Activated T-cell treated with anti-CD3 and anti-CD28 coated beads for 1 hour (primary cell): ENCODE measurements at places on chromosomes 2 and 18.

DNA sequence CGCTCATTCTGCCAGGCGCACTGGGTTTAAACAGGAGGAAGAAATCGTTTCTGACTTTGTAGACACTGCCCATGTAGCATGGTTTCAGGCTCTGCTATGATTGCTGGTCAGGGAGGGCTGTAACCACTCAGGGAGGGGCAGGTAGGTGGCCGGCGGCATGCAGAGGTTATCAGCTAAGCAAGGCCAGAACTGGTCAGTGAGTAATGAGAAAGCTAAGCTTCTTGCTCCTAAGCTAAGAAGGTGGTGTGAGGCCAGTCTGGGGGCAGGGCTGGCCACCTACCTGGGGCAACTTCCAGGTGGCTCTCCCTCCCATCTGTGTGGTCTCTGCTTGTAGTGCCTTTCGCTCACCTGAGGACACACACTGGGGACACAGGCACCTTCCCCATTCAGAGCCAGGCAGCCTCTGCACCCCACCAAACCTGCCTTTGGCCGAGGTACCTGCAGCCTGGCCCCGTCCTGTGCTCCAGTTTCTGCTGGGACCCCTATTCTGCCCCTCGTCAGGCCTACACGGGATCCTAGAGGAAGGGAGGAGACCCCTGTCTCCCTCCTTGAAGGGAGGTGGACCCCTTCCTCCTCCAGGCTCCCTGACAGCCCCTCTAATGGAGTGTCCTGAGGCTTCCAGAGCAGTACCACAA lies 195.9 kb downstream of the SEPTIN10 start:
- DNase-seq: no peak

- DNase-seq: peak; percentile 25
Observed at GRCh38 chr2:240983361-240983995, 14.9 kb upstream of the SNED1 start.

DNA sequence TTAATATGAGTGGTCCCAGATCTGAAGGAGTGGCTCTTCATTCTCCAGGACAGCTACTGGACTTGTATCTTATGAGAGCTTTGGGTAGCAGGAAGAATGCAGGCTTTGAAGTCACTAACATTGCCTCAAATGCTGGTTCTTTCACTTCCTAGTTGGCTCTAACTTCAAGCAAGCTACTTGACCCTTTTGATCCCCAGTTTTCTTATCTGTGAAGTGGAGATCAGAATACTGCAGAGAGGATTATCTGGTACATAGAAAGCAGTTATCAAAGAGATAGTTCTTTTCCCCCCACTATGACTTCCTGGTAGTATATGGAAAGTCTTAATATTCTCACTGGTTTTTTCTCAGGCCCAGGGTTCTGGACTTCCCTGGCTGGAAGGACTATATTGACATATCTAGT lies 3.4 kb upstream of the PLCL1 start:
- no peak for DNase-seq

GRCh38 chr2:233079473-233079877 lies 19.3 kb downstream of the INPP5D start:
- DNase-seq: no peak

GRCh38 chr18:63113899-63114565 lies 205.5 kb downstream of the BCL2 start:
- no peak for DNase-seq

GRCh38 chr2:72579591-72580180 lies 246.1 kb downstream of the EXOC6B start:
- no peak for DNase-seq

- no peak for DNase-seq
Observed at GRCh38 chr2:40255103-40255502, 196.8 kb downstream of the SLC8A1 start.

DNA sequence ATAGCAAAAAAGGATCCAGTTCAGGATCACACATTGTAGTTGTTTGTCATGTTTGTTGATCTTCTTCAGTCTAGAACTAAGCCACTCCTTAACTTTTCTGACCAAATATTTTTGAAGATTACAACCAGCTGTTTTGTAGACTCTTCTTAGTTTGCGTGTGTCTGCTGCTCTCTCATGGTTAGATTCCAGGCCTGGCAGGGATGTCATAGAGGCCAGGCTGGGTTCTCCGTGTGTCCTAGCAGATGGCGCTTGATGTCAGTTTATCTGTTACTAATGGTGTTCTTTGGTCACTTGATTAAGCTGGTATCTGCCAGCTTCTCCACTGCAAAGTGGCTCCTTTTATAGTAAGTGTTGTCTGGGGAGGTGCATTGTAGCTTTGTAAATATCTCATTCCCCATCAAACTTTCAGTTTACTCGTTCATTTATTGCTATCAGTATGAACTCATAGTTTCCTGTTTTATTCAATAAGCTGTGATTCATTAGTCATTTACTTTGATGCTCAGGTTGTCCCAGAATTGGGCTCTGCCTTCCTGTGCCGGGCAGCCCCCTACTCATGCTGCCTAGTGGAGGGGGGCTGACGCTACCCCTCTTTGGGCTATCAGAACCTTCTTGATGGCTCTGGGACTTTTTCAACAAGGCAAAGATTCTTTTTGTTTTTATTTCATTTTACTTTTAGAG lies 42.1 kb downstream of the GRHL1 start:
- no peak for DNase-seq

- no peak for DNase-seq
Observed at GRCh38 chr2:128032092-128032491, 4.2 kb upstream of the SAP130 start.

DNA sequence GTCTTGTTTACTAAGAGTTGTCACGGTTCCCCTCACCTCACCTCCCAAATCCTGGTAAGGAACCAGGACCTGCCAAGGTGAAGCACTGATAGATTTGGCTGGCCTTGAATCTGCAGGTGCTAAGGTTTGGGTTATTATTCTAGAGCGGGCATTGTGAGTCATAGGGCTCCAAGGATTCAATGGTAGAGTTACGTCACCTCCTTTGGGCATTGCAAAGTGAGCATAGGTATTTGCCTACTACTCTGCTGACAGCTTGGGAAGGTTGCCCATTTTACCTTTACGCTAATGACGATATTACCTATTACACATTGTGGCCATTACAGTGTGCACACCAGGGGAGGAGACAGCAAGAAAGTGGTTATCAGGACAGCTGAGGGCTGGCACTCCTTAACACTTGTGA lies 59.3 kb downstream of the SETBP1 start:
- no peak for DNase-seq

DNA sequence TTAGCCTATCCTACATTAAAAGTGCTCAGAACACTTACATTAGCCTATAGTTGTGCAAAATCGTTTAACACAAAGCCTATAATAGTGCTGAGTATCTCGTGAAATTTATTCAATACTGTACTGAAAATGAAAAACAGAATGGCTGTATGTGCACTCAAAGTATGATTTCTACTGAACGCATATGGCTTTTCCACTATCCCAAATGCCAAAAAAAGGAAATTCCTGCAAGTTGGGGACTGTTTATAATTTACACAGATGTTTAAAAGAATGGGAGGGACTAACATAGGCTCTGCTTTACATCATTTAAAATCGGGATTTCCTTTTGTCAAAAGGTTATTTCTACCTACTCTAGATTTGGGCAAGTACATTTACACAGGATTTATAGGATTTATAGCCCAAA lies 101.4 kb upstream of the PELI1 start:
- DNase-seq: no peak

- peak; percentile 52 for DNase-seq
Observed at GRCh38 chr2:135875491-135876065, 665 bp downstream of the MCM6 start.

GRCh38 chr2:44286884-44287638 lies 11.8 kb downstream of the SLC3A1 start:
- DNase-seq: no peak

- no peak for DNase-seq
Observed at GRCh38 chr2:196201229-196202009, 30.0 kb upstream of the STK17B start.

DNA sequence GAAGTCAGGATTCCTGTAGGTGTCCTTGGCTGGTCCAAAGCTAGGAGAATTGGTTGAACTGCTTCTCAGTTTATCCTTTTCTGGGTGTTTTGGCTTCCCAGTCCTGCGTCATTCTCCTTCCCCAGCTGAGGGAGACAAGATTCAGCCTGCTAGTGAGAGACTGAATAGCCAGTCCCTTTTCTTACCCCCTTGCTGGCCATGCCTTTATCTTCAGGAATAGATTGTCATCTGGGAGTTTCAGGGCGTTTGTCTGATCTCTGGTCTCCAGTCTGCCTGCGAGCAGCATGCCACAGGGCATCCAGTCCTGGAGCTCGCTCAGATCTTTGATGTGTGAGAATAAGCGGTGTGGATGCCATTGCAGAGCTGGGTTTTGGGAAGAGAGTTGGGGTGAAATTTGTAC lies 5.8 kb downstream of the MYO1B start:
- no peak for DNase-seq

- DNase-seq: no peak
Observed at GRCh38 chr2:111670776-111671175, 213.2 kb downstream of the ANAPC1 start.

- DNase-seq: no peak
Observed at GRCh38 chr2:181334158-181334826, 122.9 kb upstream of the ITGA4 start.

DNA sequence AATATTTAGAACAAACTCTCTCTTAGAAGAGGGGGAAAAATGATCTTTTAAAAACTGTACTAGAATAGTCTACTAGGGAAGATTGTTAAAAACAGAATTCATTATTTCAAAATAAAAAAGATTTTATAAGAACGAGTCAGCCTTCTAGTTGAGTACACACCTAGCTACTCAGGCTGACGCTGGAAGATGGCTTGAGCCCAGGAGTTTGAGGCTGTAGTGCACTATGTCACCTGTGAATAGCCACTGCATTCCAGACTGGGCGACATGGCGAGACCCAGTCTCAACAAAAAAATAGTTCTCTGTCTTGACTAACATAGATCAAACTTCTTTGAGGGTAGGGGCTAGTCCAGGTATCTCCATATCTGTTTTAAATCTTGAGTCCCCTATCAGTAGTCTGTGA lies 33.9 kb downstream of the ERLEC1 start:
- no peak for DNase-seq

DNA sequence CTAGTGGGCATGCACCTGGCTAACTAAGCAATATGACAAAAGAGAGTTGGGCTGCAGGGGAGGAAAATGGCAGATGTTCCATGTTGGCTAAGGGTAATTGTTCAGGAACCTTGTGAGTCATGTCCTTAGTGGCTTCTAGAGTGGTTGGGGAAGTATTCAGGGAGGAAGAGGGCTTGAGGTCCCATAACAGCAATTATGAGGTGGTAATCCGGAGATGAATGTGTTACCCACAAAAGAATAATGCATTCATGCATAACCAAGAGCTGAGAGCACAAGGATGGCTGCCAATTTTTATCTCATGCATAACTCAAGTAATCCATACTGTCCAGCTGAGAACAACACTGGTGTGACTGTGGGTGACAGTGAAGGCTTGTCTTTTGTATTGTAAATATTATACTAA lies 42.9 kb downstream of the TMEFF2 start:
- DNase-seq: no peak

DNA sequence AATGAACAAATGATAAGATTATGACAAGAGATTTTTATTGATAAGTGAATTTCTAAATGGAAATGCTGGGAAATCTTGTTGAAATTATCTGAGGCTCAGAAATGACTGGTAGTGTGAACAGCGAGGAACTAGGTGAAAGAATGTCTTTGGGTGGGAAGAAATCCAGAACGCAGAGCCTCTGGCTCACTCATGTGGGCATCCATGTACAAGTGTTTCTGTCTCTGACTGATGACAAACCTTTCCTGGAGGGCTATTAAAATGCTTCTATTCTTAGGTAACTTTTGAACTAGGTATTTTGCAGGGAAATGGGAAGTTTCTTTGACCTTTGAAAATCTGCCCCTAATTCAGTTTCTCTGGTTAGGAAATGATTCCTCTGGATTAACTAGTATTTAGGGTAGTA lies 598.6 kb downstream of the SLC4A3 start:
- DNase-seq: no peak

DNA sequence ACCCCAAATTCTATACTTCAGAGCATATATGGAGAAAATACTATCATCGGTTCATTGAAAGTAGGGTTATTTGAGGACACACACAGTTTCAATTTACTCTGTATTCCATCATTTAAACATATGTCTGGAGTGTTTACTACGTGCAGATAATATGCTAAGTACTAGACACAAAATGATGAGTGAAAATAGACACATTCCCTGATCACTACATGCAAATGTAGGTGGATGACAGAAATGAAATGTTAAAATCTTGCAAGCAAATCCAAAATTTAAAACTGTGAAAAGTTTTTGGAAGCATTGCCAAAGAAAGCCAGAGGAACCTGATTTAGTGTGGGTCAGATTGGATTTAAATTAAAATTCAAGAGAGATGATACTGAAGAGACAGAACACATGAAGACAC lies 1106.6 kb downstream of the CBLN2 start:
- DNase-seq: no peak

DNA sequence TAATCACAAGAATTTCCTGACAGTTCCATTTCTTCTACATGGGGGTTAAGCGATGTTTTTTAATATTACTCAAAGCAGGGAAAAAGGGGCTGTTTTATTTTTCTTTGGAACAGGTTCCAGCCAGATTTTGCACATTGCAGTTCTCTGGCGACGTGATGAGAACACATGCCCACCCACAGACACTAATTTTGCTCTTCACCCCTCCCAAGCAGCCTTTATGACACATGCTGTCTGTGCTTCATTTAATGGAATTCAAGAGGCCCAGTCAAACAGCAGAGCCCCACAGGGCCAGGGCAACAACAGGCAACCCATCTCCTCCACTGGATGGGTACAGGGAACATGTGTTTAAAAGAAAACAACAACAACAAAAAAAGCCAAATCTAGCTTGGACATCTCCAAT lies 70.8 kb downstream of the SPRED2 start:
- DNase-seq: no peak

DNA sequence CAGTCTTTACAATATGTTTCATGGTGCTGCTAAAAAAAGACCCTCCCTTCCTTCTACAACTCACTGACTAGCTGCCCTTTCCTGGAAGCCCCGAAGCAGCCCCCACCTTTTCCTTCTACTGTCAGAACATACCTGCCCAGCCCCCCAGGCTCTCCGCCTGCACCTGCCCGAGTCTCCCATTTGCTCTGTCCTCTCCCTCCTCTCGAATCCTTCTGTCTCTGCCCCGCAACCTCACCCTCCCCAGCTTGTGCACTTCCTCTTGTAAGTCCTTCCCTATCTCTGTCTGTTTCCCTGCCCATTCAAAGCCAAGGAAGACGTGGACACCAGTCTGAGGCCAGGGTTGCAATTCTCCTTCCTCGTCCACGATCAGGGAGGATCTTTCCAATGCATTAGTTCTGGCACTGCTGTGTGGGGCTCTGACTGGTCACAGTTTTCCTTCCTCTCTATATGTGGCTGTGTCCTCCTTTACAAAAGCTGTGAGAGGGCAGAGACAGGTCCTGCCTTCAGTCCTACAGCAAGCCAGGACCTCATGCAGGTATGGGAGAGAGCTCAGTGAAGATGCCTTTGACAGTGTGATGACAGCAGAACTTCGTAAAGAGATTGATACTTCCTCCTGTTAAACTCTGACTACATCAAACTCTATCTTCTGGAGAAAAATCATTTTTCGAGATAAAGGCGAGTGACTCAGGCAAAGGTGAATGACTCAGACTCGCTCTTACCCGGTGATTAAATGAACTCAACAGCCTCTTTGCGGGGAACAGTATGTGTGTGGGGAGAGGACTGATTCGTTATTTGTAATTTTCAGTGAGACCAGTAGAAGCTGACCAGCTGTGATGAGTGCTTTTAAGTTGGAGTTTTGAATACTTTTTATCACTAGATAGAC lies 14.2 kb downstream of the TNFRSF11A start:
- DNase-seq: no peak
